ENCODE measurements at places on chromosomes 1 and 21. TPM values are rescaled to one million over a fixed set of nuclear protein-coding genes. Genes with fewer than 3 reads are reported as not detected.

The SERPINC1 gene
- polyA plus RNA-seq = 0.18 TPM

The FAM72B gene
- 1.2 TPM for polyA plus RNA-seq

The PSRC1 gene
- 10.2 TPM for polyA plus RNA-seq

The BTBD19 gene
- 2.2 TPM for polyA plus RNA-seq

The KRTAP13-2 gene
- polyA plus RNA-seq = not detected

The RAD54L gene
- polyA plus RNA-seq = 5.1 TPM

The C1orf105 gene
- not detected for polyA plus RNA-seq
